Activated T-cell treated with anti-CD3 and anti-CD28 coated beads for 24 hours (primary cell): ENCODE measurements at places on chromosomes 1 and 21.

- DNase-seq, result no peak
Measured at GRCh38 chr1:244041466-244042120, 9.5 kb upstream of the ZBTB18 start.

DNA sequence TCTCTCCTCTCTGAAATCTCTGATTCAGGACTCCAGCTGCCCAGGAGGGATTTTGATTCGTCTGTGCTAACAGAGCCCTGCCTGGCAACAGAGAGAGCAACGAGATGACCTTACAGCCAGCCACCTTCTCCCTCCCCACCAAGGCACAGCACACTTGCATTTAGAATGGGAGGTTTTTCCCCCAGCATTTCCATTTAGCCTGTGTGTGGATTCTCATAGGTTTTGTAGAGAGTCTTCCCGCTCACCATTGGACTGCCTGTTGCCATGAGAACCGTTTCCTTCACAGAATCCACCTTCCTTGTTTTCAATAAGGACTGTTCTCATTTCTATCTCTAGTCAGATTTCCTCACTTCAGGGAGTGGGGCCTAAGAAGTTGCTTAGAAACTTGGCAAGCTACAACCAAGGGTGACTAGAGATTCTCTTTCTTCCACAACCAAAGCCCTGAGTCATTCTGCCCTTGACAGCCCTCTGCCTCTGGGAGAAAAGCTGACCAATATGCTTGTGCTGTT lies 5.8 kb upstream of the IKBKE start:
- DNase-seq, result no peak

DNA sequence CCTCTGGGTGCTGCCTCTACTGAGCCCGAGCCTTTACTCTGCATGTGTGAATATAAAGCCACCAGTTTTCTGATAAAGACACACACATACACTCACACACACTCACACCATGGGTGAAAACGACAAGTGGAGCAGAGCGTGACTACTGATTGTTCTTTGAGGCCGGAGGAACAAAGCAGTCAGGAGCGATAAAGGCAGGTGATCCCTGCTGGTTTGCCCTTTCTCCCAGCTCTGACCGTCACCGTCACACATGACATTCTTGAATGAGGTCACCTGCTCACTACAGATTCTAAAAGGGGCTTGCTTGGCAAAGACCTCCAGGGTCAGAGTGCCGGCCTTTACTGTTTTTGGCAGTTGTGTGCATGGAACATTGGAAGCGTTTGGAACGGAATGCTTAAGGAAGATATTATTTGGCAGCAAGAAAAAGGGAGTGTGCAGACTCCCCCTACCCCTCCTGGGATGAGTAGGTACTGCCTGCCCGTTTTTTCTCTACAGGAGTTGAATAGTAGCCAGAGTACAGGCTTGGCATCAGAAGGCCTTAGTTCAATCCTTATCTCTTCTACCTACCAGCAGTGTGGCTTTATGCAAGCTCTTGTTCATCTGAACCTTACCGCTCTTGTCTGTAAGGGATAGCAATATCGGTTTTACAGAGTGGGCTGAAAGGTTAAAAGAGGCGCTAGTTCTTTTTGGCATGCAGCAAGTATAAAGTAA lies 79.7 kb downstream of the PBX1 start:
- DNase-seq, result no peak

- no peak for DNase-seq
Measured at GRCh38 chr1:103516693-103517092, 8.8 kb upstream of the RNPC3 start.

DNA sequence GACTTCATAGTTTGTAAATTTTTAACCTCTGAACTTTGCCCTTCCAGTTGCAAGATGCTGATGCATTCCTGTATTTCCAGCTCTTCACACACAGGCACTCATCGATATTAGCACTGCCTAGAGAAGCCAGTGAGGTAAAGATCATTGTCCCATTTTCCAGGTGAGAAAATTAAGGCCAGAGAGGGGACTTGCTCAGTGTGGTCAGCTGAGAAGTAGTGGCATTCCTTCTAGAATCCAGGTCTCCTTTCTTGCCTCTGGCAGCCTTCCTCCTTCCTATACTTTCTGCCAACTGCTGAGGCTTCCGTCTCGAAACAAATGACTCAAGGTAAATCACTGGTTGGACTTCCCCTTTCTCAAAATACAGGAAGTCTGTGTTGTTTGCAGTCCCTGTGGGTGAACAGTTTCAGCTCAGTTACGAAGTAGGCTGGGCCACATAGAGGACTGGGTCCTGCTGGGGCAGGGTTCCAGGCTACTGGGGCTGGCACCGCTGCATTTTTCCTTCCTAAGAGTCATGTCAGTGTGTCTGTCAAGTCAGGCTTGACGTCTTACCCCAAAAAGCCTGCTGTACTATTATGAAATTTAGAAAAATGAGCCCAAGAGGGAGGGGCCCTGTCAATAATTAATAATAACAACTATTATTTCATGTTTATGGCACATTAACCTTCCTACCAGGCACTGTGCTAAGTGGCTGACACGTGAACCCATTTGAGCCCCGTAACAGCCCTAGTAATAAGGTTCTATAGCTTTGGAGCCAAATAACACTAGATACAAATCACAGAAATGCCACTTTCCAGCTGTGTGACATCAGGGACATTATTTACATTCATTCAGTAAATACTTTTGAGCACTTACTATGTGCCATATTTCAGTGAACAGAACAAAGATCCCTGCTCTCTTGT lies 16.6 kb upstream of the RNF19B start:
- peak; percentile 60 for DNase-seq
